Stimulated activated CD4-positive, alpha-beta T cell treated with anti-CD3 and anti-CD28 coated beads, Interleukin-1b, Interleukin-23, amount 100 ng/mL, for 1 hour (primary cell): ENCODE measurements at places on chromosomes 16 and 17.

GRCh38 chr16:14958323-14958600 lies 16.6 kb upstream of the PDXDC1 start:
- no peak for DNase-seq

- DNase-seq = peak; percentile 39
These were observed 37.2 kb downstream of the IRF8 start for GRCh38 chr16:85935974-85936760.

DNA sequence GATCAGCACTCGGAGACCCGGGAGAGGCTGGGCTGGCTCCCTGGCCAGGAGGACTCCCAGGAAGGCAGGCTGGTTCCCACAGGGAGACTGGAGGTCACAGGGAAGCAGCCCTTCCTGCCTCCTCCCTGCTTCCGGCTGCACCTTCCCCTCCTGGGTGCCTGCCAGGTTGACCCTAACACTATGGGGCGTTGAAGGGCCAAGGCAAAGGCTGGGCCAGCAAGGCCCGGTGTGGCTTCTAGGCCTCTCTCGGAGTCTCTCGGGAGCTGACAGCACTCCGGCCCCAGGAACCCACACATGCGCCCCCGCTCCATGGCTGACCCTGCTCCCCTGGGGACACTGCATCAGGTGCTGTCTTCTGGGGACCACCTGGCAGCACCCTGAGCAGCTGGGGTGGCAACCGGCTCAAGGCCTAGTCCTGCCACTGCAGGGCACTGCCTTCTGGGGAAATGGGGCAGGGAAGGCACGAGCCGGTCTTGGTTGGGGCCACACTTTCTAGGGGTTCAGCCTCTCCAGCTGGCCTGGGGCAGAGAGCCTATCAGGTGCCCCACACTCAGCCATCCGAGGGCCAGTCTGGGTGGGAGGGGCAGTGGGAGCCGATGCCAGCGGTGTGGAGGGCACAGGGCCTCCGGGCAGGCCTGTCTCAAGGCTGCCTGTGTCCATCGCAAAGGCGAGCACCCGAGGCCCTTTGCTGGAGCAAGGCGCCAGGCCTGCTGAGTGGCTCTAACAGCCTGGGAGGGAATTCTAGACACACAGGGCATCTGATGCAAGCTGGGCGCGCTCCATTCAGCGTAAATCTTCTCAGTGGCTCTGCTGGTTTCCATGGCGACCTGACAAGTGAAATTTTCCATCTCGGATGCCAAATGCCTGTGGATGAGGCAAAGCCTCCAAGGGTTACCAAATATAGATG lies 5.6 kb upstream of the MTSS2 start:
- no peak for DNase-seq

- no peak for DNase-seq
These were observed 292.6 kb upstream of the IRX3 start for GRCh38 chr16:54579106-54579728.

DNA sequence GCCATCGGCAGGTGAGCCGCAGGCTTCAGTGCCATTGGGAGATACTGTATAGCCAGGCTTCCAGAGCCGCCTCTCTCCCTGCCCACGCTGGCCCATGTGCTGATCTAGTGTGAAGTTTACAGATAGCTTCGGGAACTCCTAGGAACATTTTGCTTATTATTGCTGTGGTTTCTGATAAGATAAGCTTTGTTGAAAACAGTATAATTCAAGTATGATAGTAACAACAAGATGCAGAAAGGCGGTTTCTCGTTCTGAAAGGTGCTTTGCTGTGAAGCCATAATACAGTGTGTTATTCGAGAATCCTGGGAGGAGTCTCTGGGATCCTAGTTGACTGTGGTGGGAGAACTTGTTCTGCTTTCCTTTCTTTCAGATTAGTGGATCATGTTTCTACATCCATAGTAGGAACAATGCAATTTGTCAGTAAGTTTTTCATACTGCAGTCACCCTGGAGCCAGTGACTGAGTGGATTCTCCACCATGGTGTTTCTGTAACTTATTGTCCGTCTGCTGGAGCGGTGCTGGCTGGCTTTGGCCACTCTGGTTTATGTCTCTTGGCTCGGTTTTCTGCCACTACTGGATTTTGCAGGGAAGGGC lies 31.5 kb downstream of the RAB11FIP3 start:
- DNase-seq = no peak

- DNase-seq = no peak
These were observed 187.7 kb downstream of the LGALS9B start for GRCh38 chr17:20279631-20280030.

- no peak for DNase-seq
These were observed 31.7 kb downstream of the CRISPLD2 start for GRCh38 chr16:84851192-84852127.

GRCh38 chr16:57619606-57620334 lies 8.7 kb upstream of the ADGRG1 start:
- DNase-seq = no peak

DNA sequence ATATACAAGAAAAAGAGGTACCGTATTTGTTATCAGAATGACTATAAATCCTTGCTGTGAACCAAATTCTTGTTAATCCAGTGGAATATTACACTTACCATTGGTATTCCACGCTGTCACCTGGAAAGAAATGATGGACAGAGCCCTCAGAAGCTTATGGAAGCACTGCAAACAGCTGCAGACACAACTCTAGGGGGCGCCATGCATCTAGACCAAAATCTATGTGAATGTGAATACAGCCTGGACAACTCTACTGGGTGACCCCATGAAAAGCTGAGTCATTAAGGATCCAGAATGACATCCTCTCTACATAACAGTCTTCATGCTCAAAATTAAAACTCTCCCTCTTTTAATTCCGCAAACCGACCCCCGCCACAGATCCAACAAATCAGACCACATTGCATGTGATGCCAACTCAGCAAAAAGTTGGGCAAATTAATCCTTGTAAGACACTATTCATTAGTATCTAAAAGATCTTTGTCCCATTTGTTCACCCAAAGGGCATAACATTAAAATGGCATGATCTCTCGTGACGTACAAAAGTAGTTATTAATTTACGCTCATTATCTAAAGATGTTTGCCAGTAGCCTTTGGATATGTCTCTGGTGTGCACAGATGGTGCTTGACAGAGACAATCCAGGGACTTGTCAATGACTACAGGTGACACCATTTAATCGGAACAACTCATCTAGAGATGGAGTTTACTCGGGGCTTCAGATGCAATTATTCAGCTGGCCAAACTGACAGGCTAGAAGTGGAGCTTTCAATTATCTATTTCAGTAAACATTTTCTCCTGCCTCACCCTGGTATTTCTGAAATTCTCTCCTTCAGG lies 552.7 kb upstream of the PSMD7 start:
- no peak for DNase-seq

- no peak for DNase-seq
These were observed 36.5 kb upstream of the SBK1 start for GRCh38 chr16:28255838-28256237.

DNA sequence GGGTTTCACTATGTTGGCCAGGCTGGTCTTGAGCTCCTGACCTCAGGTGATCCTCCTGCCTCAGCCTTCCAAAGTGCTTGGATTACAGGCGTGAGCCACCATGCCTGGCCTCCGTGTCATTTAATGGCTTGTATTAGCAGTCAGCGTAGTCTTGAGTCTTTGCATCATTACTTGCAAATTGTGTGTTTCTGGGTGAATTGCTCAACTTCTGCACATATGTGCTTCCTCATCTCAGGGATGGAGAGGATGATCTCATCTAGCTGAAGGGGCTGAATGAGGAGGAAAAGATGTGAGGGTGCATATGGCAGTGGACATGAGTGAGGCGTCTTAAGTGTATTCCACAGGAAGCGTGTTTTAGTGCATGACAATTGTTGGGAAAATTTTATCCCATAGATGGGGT lies 155.8 kb downstream of the SNX29 start:
- DNase-seq = no peak

- DNase-seq = no peak
These were observed 219.0 kb downstream of the CPPED1 start for GRCh38 chr16:12584488-12585233.

DNA sequence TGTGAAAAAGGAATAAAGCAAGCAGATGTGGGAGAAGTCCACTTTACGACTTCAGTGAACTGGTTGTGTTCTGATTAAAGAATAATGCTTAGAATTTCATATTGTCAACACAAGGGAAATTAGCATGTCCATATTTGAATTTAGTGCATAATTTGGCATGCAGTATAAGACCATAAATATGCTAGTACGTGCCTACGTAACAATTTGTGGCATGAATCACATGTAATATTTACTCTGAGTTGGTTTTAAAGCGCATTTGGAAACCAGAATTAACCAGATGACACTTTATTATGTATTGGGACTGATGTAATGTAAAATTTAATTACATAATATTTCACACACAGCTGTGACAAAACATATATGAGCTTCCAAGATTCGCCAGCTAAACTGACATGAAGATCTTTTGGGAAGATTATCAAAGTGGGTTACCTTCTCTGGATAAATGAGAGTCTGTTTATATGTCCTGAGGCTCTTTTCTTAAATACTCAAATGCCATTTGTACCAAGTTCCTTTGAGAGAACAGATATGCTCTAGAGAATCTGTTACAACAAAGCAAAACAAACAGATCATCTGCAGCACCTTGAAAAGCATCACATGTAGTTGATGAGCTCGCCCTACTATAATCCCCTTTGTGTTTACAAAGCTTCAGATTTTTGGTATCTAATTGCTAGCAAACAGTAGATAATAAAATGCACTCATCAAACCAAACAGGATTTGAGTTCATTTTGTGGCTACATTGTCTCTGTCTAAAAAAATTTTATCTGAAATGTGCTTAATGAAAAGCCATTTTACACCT lies 1468.6 kb downstream of the CDH11 start:
- no peak for DNase-seq

DNA sequence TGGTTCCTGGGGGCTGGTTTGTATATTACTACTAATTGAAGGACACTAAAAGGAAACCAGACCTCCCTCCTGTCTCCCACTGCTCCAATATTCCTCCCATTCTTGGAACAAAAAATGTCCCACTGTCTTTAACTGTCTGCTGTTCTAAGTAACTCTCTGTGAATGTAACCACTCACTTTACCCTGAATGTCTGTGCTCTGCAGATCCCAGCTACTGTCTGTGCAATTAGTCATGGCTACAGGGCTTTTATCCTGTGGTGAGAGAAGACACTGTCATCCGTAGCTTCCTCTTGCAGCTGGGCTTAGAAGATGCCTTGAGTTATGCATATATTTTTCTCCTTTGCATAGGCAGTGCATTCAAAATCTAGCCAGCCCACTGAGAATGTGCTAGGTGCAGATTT lies 853.8 kb downstream of the CDH8 start:
- DNase-seq = no peak

- no peak for DNase-seq
These were observed 15.3 kb downstream of the CREBBP start for GRCh38 chr16:3865241-3865640.

- no peak for DNase-seq
These were observed 64.6 kb downstream of the CYTH1 start for GRCh38 chr17:78717431-78717980.

GRCh38 chr17:56890390-56890789 lies 23.5 kb downstream of the TRIM25 start:
- no peak for DNase-seq

DNA sequence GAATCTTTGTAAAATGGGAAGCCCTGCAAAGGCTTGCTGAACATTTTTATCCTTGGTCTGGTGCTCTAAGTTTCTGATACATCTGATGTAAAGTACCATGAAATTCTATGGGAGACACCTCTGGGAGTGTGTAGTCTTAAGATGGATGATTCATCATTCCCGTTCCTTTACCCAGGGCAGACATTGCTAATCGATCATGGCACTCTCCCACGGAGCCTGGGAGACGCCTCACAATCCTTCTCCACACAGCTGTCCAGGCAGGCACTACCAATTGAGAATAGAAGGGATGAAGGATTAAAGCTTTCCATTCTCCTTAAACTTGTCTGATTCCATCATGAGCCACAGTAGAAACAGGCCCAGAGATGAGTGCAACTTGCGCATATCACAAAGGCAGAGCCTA lies 144.8 kb downstream of the GSG1L start:
- no peak for DNase-seq

DNA sequence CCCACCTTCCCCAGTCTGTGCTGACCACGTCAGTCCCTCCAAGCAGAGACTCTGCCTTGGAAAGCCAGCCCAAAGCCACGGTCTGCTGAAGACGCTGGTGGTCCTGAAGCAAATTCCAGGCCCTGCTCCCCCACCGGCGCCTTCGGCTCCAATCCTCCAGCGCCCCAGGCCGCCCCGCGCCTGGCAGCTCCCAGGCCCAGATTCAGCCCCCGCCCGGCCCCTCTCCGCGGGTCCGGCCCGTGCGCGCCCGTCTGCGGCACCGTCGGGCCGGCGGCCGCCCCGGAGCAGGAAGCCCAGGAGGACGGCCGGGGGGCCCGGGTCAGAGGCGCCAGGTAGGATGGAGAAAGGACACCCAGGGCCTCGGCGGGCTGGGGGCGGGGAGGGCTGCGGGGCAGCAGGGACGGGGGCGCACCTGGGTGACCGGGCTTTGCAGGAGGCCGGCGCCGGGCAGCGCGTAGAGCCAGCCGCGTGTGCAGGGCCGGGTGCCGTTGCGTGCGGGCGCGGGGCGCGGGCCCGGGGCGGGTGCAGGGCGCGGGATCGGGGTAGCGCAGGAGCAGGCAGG lies 594 bp upstream of the SLC22A31 start:
- DNase-seq = no peak

DNA sequence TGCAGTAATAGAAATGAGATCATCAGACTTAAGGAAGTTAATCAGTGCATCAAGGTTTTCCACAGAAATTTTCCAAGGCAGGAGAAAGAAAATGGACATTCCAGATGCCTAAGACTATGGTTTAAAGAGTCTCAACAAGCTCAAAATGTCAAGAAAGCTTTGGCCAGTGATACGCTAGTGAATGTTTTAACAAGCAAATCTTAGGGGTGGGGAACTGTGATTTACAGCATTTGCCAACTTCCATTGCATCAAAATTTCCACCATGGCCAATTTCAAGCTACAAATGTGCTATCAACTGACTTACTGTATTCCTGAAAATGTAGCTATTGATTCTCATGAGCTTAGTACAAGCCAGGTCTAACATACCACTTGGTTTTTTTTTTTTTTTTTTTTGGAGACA lies 82.4 kb upstream of the CLEC3A start:
- DNase-seq = no peak

DNA sequence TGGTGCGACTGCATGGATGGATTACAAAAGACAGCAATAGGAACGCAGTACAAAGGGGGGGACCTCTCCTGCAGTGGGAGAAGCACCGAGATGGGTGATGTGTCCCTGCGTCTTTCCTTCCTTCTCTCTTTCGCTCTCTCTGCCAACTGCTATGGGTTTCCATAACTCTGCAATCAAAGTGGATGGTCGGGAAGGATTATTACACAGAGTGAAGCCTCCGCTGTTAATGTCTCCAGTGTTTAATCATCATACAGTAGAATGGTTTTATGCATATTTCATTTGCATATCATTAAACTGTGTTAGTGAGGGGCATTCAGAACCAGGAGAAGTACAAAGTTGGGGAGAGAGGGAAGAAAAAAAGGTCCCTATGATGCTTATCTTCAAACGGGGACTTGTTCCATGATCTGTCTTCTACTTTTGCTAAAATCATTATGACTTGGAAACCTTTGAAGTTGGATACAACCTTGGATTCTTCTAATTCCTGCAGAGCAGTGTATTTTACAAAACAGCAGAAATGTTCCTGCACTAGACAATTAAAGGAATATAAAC lies 255.9 kb upstream of the PMFBP1 start:
- DNase-seq = no peak
